ENCODE measurements at places on chromosomes 12 and 14. TPM values are rescaled to one million over a fixed set of nuclear protein-coding genes. Genes with fewer than 3 reads are reported as not detected.

The P2RX4 gene
- 31.2 TPM for total RNA-seq

The SAMD15 gene
- 2.8 TPM for total RNA-seq

The NKX2-8 gene
- total RNA-seq: not detected

The ACSS3 gene
- 33.6 TPM for total RNA-seq

The SEC23A gene
- 437 TPM for total RNA-seq

The UNC79 gene
- total RNA-seq: under 0.01 TPM

The SOCS2 gene
- 46.7 TPM for total RNA-seq

The KRT3 gene
- total RNA-seq: not detected

The HDAC7 gene
- 25.0 TPM for total RNA-seq

The B4GALNT1 gene
- total RNA-seq: 1.5 TPM

The CLEC4A gene
- 0.31 TPM for total RNA-seq

The NR1H4 gene
- total RNA-seq: not detected

The PTPRO gene
- total RNA-seq: 2.0 TPM

The PTPRB gene
- total RNA-seq: 2.4 TPM

The PTPN21 gene
- total RNA-seq: 10.3 TPM

The OTUB2 gene
- 1.2 TPM for total RNA-seq

The DLK1 gene
- not detected for total RNA-seq

The ABCB9 gene
- total RNA-seq: 9.2 TPM

The DHRS7 gene
- total RNA-seq: 69.7 TPM

The EIF2S3B gene
- total RNA-seq: 0.93 TPM

The METTL17 gene
- total RNA-seq: 23.2 TPM

The CRACR2A gene
- 2.1 TPM for total RNA-seq

The DCAF4 gene
- 5.5 TPM for total RNA-seq

The KRT72 gene
- not detected for total RNA-seq

The DPF3 gene
- total RNA-seq: 1.7 TPM

The LTB4R gene
- 0.75 TPM for total RNA-seq

The DYRK2 gene
- total RNA-seq: 38.1 TPM

The WSB2 gene
- total RNA-seq: 405 TPM

The SCNN1A gene
- not detected for total RNA-seq

The FOXM1 gene
- total RNA-seq: 9.3 TPM

The PGF gene
- total RNA-seq: 15.2 TPM

The SLC10A1 gene
- not detected for total RNA-seq

The CLEC2A gene
- not detected for total RNA-seq

The PIANP gene
- total RNA-seq: 0.13 TPM

The FIGNL2 gene
- under 0.01 TPM for total RNA-seq

The CELA1 gene
- total RNA-seq: not detected

The RAD9B gene
- 1.2 TPM for total RNA-seq

The ACTR10 gene
- 55.4 TPM for total RNA-seq

The SCYL2 gene
- total RNA-seq: 30.8 TPM

The SLC17A8 gene
- total RNA-seq: not detected

The CEBPE gene
- not detected for total RNA-seq

The ADCY4 gene
- 2.6 TPM for total RNA-seq

The PPP1R1A gene
- not detected for total RNA-seq

The NUAK1 gene
- 3.2 TPM for total RNA-seq

The OTX2 gene
- total RNA-seq: not detected

The SOAT2 gene
- total RNA-seq: 0.26 TPM

The SPATS2 gene
- total RNA-seq: 18.5 TPM

The WSCD2 gene
- under 0.01 TPM for total RNA-seq

The SIRT4 gene
- total RNA-seq: 0.79 TPM

The HCAR2 gene
- total RNA-seq: not detected

The KRT79 gene
- total RNA-seq: not detected

The KRT76 gene
- total RNA-seq: not detected

The RFX4 gene
- total RNA-seq: not detected

The FGF23 gene
- not detected for total RNA-seq

The MYF5 gene
- total RNA-seq: not detected

The SERPINA6 gene
- 0.06 TPM for total RNA-seq

The HOXC6 gene
- not detected for total RNA-seq
